A549 treated with Mapracorat at 1 μM for 4 hours (cell line): ENCODE measurements at places on chromosomes 2 and 18. TPM values are rescaled to one million over a fixed set of nuclear protein-coding genes. Genes with fewer than 3 reads are reported as not detected.

SLC66A3 gene
- 32.9 to 36.1 TPM (median 35.4 TPM) in 5 replicates for total RNA-seq

ASAP2 gene
- total RNA-seq = 34.9 to 48.5 TPM (median 45.5 TPM) in 5 replicates

CLHC1 gene
- 1.4 to 3.5 TPM (median 1.9 TPM) in 5 replicates for total RNA-seq

ADCYAP1 gene
- total RNA-seq = not detected in 5 replicates

SPOPL gene
- 5.6 to 9.8 TPM (median 7.1 TPM) in 5 replicates for total RNA-seq

TMEM178A gene
- total RNA-seq = 0.12 to 0.27 TPM (median 0.18 TPM) in 4 of 5 replicates, not detected in the other

SOCS6 gene
- total RNA-seq = 25.3 to 31.4 TPM (median 30.8 TPM) in 5 replicates

SP9 gene
- 1.4 to 2.6 TPM (median 2.1 TPM) in 5 replicates for total RNA-seq

NAT8 gene
- total RNA-seq = not detected in 5 replicates

CTAGE1 gene
- total RNA-seq = not detected in 5 replicates

SPDYA gene
- 0.13 to 0.28 TPM (median 0.17 TPM) in 4 of 5 replicates, not detected in the other for total RNA-seq

PROKR1 gene
- total RNA-seq = not detected in 5 replicates

RPRD1A gene
- total RNA-seq = 16.2 to 22.2 TPM (median 20.9 TPM) in 5 replicates
